ENCODE measurements at places on chromosomes 12 and 14.

DNA sequence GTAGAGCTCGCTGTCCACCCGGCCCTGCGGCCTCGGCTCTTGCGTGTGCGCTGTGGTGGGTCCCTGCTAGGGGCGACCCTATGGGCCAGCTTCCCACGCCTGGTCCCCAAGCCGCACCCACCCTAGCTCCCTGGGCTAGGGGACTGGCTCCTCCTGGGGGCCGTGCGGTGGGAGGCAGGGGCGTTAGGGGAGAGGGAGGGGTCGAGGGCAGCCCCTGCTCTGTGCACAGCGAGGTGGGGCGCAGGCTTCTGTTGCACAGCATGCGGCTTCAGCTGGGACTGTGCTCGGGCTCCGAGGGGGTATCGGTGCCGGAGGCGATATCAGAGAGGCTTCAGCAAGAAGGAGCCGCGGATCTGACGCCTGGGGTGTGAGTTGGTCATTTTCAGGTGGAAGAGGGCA lies 86.1 kb downstream of the ALG10 start:
- no peak for DNase-seq

GRCh38 chr12:15007551-15007950 lies 34.7 kb downstream of the PDE6H start:
- DNase-seq, result no peak

- DNase-seq, result no peak
Observed at GRCh38 chr14:71117839-71118743, 210.8 kb downstream of the PCNX1 start.

- no peak for DNase-seq
Observed at GRCh38 chr14:103216399-103216798, 93.1 kb downstream of the TNFAIP2 start.

GRCh38 chr14:81765651-81766275 lies 232.1 kb upstream of the SEL1L start:
- DNase-seq, result no peak

Measured in stimulated activated CD4-positive, alpha-beta T cell treated with anti-CD3 and anti-CD28 coated beads, Interleukin-1b, Interleukin-23, amount 100 ng/mL, for 24 hours (primary cell).